CD4-positive, alpha-beta memory T cell (primary cell): ENCODE measurements at places on chromosomes 12 and 14.

GRCh38 chr12:23209793-23210192 lies 584.8 kb downstream of the ETNK1 start:
- no peak for DNase-seq

DNA sequence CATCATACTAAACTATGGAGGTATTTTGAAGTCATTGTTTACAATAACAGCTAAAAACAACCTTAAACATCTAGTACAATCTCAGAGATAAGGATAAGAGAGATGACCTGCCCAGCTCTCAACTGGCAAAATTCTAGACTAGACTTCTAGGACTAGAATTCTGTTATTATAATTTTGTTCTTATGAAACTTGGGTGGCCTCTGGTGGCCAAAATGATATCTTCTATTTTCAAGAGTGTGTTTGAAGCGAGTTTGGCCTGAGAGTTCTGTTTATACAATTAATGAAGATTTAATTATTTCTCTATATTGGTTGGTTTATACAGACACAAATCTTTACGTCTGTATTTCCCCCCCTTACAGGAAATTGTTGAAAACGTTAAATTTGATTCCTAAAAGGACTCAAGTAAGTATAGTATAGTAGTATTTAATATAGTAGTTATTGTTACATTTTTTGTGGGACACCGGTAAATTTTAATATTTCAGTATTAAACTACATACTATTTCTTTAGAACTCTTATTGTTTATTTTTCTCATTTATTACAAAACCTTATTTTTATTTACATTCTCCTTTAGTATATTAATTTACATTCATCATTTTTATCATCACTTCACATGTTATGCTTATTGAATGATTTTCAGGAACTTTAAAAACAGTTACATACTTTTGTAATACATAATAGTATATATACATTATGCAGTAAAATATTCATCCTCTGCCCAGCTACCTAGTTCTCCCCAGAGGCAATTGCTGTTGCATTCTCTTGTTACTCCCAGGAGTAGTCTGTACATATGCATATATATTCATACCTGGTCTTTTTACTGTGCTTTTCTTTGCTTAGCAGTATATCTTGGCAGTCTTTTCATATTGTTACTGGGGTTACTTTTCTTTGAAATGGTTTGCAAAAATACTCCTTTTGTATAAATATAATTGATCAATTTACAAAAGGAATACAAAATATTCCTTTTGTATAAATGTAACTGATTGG lies 6.6 kb downstream of the PPHLN1 start:
- DNase-seq, result no peak

GRCh38 chr14:81963846-81964245 lies 430.2 kb upstream of the SEL1L start:
- DNase-seq, result no peak

- DNase-seq, result no peak
These were observed 3.5 kb upstream of the OR10P1 start for GRCh38 chr12:55633151-55633550.

DNA sequence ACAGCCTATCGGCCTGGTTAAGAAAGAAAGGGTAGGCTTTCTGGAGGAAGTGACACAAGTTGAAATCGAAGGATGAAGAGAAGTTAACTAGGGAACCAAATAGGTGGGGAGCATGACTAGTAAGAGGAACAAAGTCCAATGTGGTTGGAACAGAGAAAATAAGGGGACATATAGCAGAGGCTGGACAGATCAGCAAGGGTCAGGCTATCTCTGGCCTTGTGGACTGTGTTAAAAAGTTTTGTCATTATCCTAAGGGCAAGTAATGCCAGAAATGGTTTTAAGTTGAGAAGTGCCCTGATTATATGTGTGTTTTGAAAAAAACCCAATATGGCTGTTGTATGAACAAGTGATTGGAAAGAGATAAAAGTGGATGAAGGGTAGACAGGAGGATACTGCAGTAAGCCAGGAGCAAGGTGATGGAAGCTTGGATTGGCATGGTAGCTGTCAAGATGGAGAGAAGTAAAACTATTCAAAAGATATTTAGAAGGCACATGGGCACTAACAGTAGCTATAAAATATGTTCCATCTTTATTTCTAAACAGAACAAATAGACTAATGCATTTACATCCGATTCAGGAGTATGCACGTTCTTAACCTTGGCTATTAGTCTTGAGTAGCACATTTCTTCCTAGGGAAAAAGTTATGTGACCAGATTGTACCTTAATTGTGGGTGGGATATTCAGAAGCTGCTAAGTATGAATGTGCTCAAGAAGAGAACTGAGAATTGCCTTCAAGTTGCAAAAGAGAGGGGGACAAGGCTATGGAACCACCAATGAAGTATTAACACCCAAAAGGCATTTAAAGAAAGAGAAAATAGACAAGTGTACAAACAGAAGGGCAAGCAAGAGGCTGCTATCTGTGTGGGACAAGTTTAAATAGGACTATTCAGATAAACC lies 46.8 kb upstream of the OR5AU1 start:
- no peak for DNase-seq

- no peak for DNase-seq
These were observed 67.0 kb downstream of the CRADD start for GRCh38 chr12:93743999-93744689.

GRCh38 chr14:94375552-94376107 lies 12.8 kb downstream of the SERPINA1 start:
- no peak for DNase-seq

- DNase-seq, result no peak
These were observed 63.3 kb upstream of the FLRT2 start for GRCh38 chr14:85466678-85467077.

GRCh38 chr12:124774054-124774461 lies 89.6 kb downstream of the SCARB1 start:
- no peak for DNase-seq

GRCh38 chr14:32450919-32451675 lies 122.0 kb downstream of the AKAP6 start:
- DNase-seq, result no peak

DNA sequence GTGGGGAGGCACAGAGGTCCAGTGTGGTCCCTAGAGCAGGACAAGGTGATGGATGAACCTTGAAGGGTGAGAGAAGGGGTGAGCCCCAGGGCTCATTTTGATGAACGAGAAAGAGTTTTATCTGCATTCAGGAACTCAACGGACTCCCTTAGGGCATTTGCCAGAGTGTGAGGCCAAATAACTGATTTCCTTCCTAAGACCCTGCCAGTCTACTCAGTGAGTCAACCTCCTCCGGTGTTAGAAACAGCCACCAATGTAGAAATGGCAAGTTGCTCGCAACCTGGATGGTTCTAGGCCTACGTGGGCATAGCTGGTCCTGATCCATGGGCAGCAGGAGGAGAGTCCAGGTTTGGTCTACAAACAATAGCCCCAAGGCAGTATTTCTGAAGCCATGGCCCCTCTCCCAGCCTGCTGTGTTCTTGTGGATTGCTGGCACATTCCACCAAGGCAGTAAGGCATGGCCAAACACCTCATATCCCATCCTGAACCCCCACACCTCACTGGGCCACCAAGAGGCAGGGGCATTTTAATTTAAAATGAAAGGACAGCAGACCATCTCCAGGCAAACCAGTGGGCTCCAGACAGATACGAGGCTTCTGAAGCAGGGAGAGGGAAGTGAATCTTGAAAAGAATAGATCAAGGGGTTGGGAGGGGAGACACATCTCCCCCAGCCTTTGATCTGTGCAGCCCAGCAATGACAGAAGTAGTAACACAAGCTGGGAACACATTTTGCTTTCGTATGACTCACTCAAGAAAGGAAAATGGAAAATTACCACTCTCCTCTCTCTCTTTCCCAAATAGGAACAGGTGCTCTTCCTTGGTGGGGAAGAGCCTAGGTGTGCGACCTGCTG lies 25.4 kb upstream of the TESC start:
- DNase-seq, result no peak

GRCh38 chr12:120529641-120530417 lies 871 bp upstream of the COQ5 start:
- no peak for DNase-seq

DNA sequence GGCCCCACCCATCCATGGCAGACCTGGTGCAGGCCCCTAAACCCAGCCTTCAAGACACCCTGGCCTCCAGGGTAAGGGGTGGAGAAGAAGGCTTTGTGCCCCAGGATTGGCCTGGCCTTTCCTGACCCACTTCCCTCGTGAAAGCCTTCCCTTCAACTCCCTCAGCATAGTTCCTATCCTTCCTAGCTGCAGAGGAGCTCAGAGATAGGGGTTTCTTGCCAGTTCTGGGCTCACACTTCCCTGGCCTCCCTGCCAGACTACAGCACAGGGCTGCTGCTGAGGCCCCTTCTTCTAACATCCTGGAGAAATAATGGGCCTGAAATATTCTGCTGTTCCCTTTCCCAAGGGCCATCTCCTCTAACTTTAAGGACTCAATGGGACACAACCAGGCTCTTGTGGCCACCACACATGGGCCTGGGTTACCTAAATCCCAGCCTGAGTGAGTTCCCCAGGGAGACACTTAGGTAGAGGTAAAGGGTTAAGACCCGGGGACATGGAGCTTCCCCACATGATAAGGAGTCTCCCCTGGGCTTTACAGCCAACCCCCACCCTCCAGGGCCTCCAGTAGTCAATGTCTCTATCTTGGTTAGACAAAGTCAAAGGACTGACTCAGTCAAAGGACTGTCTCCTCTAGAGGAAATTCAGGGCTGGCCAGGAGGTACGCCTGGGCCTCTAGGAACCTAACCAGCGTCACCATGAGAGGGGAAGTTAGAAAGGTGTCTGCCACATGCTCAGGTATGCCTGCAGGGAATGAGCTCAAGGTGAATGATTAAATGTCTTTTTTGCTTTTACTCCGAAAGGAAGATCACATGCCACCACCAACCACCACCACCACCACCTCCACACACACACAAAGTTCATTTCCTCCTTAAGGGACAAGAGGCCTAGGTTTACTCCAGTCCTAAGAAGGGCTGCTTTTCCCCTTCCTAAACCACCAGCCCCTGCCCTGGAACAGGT lies 7.1 kb downstream of the ZFP36L1 start:
- peak; percentile 85 for DNase-seq

DNA sequence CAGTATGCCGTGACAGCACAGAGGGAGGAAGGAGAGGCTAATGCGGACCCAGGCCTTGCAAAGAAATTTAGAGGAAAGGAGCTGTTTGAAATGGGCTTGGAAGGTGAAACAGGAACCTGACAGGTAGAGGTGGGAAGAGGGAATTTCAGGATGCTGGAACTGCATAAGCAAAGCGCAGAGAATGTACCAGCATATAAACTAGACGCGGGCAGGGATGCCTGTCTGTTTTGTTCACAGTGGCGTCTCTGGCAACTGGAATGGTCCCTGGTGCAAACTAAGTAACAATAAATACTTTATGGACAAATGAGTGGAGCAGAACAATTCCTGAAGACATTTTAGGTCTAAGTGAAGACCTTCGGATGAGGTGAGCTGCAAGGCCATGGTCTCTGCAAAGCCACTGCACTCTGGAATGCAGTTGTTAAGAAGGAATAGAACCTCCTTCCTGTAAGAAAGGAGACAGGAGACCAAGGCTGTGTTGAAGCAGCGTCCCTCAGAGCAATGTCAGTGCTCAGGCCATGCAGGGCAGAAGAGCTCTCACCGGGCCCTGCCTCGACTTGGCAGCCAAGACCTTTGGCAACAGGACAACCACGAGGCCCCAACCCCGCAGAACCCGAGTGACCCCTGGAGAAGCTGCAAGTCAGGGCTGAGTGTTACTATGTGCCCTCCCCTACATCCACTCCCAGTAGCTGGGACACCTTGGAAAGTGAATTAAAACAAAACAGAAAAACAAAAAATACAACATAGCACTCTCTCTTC lies 42.8 kb downstream of the PITPNM2 start:
- DNase-seq, result no peak

DNA sequence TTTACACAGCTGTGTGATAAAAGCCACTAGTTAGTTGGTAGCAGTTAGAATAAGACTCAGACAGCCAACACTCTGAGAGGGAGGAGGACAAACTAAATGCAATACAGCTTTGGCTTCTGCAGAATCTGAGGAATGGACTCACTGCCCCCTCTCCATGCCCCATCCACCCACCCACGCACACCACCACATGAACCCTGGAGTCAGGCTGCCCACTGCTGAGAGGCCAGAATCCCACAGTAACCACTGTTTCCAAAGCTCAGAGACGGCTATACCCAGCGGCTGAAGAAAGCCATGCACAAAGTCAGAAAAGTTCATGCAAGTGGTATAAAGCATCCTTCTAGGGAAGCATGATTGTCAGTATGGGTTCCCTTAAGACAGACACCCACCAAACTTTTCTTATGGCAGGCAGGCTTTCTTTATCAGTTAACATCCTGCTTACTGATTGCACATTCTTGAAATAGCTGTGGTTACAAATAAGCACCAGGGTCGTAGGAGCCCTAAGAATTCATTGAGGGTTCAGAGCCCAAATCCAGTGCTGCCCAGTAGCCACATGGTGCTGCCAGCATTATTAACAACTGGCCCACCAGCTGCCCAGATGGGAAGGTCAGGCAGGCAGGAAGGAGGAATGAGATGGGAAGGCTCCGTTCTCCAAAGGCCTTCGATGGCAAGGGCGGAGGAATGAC lies 61.5 kb downstream of the NT5DC3 start:
- no peak for DNase-seq

DNA sequence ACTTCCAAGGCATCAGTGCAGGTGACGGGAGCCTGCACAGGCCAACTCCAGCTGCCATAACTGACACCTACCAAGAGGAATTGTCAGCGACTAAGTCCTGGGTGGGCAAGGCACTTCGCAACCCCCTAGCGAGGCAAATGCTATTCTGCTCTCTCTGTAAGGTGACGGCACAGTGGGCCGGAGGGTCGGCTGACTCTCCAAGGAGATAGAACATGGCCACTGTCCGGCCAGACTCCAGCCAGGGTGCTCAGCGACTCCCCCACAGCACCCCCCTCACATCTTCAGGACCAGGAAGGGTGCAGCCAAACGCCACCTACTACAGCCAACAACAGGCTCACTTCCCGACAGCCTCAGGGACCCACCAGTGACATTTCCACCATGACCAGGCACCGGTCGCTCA lies 13.2 kb downstream of the RAB35 start:
- no peak for DNase-seq

DNA sequence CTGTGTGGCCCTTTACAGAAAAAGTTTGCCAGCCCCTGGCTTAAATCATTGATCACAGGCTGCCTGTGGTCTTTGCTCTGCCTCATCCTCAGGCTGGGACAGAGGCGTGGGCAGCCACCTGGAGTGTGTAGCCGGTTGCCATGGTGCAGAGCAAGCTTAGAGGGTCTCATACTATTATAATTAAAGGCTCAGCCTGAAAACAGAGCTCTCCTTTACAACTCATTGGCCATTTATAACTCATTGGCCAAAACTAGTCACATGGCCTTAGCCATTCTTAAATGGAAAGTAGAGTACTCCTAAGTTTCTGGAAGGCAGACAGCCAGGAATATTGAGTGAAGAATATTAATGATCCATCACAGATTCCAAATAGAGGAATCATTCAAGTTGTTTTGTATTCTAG lies 3.0 kb downstream of the HSP90B1 start:
- DNase-seq, result no peak

GRCh38 chr12:58841058-58841798 lies 79.1 kb downstream of the LRIG3 start:
- DNase-seq, result no peak

DNA sequence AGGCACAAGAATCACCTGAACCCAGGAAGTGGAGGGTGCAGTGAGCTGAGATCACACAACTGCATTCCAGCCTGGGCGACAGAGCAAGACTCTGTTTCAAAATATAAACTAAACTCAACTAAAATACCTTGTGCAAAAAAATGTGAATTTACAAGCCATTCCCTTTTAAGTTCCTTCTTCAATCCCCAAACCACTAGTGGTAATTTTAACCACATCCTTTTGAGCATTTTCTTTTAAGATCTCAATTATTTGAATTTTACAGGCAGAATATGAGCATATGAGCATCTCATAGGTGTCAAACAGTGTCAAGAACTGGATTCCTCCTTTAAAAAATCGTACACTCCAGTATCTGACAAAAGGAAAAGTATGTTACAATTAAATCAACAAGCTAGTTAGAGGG lies 57.0 kb upstream of the NPFF start:
- peak; percentile 30 for DNase-seq
